ENCODE measurements at places on chromosomes 7 and 10. TPM values are rescaled to one million over a fixed set of nuclear protein-coding genes. Genes with fewer than 3 reads are reported as not detected.

Gene ITIH5
- 42.0 TPM for total RNA-seq

Gene POLD2
- 65.9 TPM for total RNA-seq

Gene CLDN4
- total RNA-seq = 216 TPM

Gene ANK3
- total RNA-seq = 47.8 TPM

Gene PRSS37
- not detected for total RNA-seq

Gene LBX1
- not detected for total RNA-seq

Gene GPR85
- total RNA-seq = 2.6 TPM

Gene FAM3C
- 31.9 TPM for total RNA-seq

Gene IKZF1
- total RNA-seq = 7.7 TPM

Gene ZNF503
- 33.7 TPM for total RNA-seq

Gene OR2F2
- total RNA-seq = not detected

Gene ENTPD1
- total RNA-seq = 7.0 TPM

Gene PRLHR
- total RNA-seq = not detected

Gene FAM25A
- total RNA-seq = not detected

Gene OR2A7
- 5.3 TPM for total RNA-seq

Gene RNF133
- 1.0 TPM for total RNA-seq

Gene ATG9B
- 0.18 TPM for total RNA-seq

Gene ADCYAP1R1
- total RNA-seq = 6.0 TPM

Gene AIMP2
- 35.4 TPM for total RNA-seq

Gene GRID1
- total RNA-seq = 10.0 TPM

Gene GSTO2
- total RNA-seq = 37.3 TPM

Gene OR13A1
- total RNA-seq = not detected

Measured in prostate gland (tissue), 2 donors.